NCI-H510A treated with DMSO at 0.1 percent for 48 hours (cell line): ENCODE measurements at places on chromosomes 12 and 14.
A peak's percentile ranks its signal among the peaks of the same experiment; 100 is the strongest.

DNA sequence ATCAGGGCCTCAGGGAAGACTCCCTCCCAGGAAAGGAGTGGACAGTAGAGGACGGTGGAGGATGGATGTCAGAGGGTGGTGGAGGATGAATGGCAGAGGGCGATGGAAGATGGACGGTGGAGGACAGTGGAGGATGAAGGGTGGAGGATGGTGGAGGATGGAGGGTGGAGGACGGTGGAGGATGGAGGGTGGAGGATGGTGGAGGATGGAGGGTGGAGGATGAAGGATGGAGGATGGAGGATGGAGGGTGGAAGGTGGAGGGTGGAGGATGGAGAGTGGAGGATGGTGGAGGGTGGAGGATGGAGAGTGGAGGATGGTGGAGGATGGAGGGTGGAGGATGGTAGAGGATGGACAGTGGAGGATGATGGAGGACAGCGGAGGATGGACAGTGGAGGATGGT is 95.9 kb downstream of the LRRC74A start:
- no peak for DNase-seq

- peak; percentile 54 for DNase-seq
Measured at GRCh38 chr12:110371408-110372055, 32.0 kb downstream of the ANAPC7 start.

DNA sequence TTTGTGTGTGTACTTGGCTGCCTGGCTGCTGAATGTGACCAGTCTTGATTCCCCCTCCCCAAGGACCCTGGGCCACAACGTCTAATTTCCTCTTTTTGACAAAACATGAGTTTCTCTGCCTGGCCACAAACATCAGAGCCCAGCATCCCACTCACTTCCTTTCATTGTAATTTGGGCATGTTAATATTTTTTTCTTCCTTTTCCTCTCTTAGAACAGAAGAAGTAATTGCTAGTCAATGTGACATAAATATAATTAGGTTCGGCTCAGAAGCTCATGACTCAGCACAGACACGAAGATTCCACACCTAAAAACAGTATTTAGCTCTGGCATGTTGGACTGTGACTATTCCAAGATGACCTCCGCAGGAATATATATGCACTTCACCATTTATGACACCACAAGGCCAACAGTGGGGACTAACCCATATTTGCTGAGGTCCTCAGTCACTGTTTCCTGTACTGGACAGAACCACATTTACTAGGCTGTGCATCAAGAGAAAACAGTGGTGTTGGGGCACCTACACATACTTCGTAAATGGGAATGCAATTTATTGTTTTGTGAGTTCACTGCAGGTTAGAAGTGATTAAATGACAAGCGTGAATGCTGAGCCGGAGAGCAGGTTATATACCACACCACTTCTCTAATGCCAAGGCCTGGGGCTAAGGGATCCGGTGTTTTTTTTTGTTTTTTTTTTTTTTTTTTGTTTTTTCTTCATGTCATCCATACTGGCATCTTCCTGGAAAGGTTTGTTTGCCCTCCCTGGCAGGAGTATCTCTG is 4.2 kb downstream of the GSG1 start:
- DNase-seq: no peak

GRCh38 chr14:82080370-82080769 is 546.7 kb upstream of the SEL1L start:
- DNase-seq: peak; percentile 5

DNA sequence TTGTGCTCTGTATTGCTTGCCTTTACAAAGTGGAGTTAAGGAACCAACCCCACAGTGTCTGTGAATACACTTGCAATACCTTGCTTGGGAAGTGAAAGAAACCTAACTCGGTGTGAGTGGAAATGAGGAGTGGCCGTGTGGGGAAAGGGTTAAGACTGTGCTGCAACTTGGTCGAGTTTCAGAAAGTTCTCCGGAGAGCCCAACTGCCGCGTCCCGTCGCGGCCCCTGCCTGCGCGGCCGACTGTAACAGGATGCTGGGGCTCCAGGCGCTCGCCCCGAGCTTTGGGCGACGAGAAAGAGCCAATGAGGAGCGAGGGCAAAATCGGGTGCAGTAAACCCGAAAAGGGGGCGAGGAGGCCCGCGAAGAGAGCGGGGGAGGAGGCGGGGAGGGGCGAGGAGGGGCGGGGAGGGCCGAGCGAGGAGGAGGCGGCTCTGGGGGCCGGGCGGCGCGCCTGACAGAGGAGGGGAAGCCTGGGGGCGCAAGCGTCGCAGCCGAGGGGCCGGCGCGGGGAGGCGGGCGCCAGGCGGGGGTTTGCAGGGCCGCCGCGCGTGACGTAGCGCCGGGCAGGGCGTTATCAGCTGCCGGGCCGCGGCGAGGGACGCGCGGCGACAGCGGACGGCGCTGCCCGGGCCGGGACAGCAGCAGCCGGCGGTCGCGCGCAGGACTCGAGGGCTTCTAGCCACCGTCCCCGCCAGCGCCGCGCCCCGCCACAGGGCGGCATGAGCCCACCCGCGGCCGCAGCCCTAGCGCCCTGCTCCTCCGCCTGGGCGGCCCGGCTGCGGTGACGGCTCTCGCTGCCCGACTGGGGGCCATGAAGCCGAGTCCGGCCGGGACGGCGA is at the start of gene DACT1:
TSS of gene DACT1 (plus strand) at position 572 of the 840 bp plus-strand sequence. CDS start at position 813, 241 bp downstream.
- DNase-seq: peak; percentile 33

- DNase-seq: no peak
Measured at GRCh38 chr12:14024591-14024990, 43.2 kb upstream of the GRIN2B start.

DNA sequence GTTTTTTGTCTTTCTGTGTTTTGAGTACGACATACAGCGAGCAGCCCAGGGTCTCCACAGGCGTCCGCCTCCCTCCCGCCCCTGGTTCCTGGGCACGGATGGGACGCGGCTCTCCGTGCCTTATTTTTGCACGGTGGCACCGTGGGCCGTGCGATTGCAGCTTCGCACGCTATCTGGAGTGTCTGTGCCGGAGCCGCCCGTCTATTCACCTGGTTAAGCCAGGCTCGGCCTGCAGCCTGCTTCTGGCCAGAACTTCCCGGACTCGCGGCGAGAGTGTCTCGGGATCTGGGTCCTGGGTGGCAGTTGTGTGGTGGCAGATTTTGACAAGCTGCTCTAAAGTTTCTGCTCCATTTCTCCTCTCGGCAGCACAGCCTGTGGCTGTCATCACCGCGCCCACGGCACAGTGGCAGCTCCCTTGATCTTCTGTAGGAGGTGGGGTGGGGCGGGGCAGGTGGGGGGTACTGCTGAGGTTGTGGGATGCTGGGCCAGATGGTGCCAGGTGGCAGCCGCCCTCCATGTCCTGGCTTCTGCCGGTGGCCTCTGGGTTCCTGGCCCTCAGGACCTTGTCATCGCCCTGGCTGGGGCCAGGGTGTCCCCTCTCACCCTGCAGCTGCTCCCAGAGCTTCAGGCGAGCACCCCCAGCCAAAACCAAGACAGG is 2.9 kb downstream of the MMP17 start:
- DNase-seq: peak; percentile 66

DNA sequence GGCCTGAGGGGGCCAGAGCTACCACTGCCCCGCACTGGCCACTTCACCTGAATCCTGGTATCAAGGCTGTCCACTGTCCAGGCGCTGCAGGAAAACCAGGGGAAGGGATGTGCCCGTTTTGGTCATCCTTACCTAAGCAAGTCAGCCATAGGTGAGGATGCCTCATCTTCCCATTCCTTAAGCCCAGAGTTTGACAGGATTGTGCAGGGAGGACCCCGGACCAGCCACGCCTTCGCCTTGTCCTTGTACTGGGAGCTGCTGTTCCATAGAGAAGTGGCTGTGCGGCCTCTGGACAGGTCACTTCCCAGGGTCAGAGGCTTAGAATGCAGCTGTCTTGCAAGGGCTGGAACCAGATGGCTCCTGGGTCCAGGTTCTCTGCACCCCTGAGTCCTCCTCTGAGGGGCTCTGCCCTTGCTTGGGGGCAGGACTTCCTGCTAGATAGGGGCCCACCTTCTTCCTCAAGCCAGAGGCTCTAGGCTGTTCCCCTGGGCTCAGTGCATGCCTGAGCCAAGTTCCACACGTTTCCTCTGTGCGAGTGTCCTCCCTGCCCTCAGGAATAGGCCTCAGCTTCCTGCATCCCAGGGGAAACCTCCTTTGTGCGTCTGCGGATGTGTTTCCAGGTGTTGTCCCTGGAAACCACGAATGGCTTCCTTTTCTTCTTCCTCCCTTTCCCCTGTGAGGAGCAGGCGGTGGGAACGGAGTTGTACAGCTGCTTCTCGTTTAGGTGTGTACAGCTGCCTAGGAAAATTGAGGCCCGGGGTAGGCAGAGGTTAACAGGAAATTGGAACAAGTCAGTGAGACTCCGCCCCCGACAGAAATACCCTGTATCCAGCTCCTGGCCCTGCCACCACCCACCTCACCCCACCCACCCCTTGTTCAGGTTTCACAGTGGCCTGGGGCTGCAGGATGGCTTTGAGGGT is 54.3 kb upstream of the RIN3 start:
- DNase-seq: no peak

GRCh38 chr12:13024531-13024916 is 19.7 kb upstream of the FAM234B start:
- DNase-seq: no peak

DNA sequence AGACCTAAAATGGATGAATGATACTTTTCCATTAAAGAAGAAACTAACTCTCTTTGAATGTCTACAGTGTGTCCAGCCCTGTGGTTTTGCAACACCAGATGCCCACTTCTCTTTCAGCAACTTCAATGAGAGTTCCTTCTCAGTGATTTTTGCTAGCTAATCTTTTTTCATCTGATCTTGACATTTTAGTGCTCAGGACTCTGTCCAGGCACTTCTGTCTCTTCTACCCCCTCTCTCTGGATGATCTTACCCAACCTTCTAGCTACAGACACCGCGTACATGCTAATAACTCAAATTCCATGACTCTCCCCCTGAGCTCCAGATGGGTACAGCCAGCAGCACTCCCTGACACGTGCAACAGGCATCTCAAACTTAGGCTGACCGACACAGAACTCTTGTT is 161.1 kb upstream of the FOXN3 start:
- no peak for DNase-seq

- no peak for DNase-seq
Measured at GRCh38 chr12:24931666-24932405, 17.1 kb downstream of the BCAT1 start.
